ENCODE measurements at places on chromosomes 12 and 14. TPM values are rescaled to one million over a fixed set of nuclear protein-coding genes. Genes with fewer than 3 reads are reported as not detected.

The ACVRL1 gene
- 629 TPM for total RNA-seq

The AQP6 gene
- not detected for total RNA-seq

The SPX gene
- total RNA-seq: 0.10 TPM

The MAPK1IP1L gene
- 75.2 TPM for total RNA-seq

The TRHDE gene
- total RNA-seq: under 0.01 TPM

The TMEM229B gene
- total RNA-seq: under 0.01 TPM

The COQ6 gene
- 17.8 TPM for total RNA-seq

The NOP9 gene
- total RNA-seq: 34.9 TPM

The KIF26A gene
- total RNA-seq: 14.6 TPM

The KRT83 gene
- total RNA-seq: not detected

The A2M gene
- 37.6 TPM for total RNA-seq

The PZP gene
- total RNA-seq: 0.98 TPM

The IL31 gene
- total RNA-seq: not detected

All from vein endothelial cell (primary cell).